ENCODE measurements at places on chromosomes 13 and 19.
A peak's percentile ranks its signal among the peaks of the same experiment; 100 is the strongest.

DNA sequence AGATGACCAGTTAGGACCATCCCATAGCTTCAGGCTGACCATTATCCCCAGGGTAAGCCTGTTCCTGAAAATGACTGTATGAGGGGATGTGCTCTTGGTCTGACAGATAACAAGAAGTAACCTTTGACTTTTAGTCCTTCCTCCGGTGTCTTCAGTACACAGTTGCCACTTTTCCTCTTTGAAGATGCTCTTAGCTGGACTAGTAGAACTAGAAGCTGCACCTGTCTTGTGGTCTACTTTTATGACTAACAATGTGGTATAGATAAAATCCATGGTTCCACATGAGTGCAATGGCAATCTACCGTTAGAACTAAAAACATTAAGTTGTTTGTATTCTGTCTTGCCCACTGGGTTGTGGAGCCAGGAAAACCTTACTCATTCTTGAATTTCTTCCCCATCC, 5.9 kb upstream of the RUBCNL start:
- DNase-seq: no peak

DNA sequence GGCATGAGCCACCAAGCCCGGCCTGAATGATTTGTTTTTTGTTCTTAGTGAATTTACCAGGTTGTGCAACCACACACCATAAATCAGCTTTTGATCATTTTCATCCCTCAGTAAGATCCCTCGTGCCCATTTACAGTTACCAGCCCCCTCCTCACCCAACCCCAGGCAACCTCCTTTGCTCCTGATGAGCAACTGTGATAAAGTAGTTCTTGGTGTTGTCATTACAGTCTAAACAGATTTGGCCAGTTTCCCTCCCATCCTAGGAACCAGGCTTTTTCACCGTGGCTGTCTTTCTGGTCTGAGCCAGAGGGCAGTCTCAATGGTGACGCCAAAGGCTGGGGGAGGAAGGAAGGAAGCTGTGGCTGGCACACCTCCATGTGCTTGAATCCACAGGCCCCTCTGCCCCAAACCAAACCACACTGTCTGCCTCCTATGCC, 61.2 kb upstream of the WDFY2 start:
- DNase-seq: no peak

- DNase-seq: no peak
These were observed 184.7 kb downstream of the LACC1 start for GRCh38 chr13:44064357-44064756.

GRCh38 chr13:77691871-77692270, 5.6 kb upstream of the SLAIN1 start:
- DNase-seq: no peak

DNA sequence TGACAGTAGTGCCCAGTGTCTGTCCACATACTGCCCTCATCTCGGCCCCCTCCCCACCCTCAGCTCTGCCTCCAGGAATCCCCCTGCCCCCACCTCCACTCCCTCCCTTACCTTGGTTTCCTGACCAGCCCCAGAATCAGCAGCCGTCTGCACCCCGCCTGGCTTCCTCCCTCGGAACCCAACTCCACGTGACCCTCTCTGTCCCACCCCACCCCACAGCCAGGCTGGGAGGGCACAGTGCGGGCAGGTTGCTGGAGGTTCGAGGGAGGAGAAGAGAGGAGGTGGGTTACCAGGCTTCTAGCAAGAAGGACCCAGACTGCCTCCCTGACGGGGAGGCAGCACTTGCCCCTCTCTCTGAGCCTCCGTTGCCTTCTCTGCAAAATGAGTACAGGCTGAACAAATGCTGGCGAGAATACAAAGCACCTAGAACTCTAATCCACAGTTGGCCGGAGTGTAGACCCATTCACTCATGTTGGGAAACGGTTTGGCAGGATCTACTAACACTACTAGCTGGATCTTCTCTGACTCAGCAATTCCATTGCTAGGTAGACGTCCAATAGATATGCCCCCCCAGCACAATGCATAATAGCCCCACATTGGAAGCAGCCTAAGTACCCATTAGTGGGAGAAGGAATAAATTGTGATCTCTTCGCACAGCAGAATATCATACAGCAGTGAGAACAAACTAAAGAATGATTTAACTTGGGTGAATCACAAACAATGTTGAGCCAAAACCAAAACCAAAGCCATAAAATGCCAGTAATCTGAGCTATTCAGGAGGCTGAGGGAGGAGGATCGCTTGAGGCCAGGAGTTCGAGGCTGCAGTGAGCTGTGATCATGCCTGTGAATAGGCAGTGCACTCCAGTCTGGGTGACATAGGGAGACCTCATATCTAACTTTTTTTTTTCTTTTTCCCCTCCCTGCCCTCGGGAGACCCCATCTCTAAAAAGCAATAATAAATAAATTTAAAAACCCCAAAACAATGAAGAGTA, at the start of gene RASAL3:
Gene RASAL3, minus strand, starts transcription at position 151 of the 992 bp plus-strand sequence. CDS start 186 bp downstream, outside the sequence.
- peak; percentile 33 for DNase-seq

GRCh38 chr13:33202644-33203169, 82.8 kb downstream of the STARD13 start:
- DNase-seq: no peak

DNA sequence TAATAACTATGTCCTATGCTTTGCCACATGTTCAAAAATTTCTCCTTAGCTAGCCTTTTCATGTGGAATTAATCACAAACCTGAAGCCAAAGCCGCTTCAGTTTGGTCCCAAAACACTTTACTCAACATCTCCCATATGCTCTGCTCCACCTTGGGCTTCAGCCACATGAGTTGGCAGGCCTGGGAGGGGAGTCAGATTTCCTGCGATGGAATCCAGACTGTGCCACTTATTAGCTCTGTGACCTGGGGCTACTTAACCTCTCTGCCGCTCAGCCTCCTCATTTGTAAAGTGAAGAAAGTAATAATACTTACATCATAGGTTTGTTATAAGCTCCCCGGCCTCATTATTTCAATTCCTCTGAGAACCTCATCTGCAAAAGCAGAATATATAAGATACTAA, 272.0 kb downstream of the LMO7 start:
- DNase-seq: no peak

GRCh38 chr19:12748489-12748888, 3.1 kb upstream of the BEST2 start:
- DNase-seq: no peak

DNA sequence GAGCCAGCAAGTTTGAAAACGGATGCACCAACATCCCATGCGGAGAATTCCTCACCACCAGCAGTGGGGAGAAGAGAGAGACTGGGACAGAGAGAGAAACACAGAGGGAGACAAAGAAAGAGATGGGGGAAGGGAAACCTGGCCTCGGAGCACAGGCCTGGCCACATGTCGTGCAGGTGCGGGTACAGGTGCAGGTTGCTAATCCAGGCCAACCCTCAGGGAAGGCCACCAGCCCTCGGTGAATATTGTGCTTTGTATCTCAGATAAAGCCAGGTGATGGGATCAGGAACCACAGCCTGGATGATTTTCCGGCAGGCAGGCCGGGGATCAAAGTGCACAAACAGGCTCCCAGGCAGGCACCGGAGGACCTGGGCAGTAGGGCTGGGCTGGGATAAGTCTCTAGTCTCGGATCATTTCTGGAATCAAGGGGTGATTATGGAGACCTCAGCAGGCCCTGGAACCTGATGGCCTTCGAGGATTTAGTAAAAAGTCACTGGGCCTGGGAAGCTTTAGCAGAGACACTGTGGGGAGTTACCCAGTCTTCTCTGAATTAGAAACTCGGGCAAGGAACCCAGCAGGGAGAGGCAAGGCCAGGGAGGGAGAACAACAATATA, 3.7 kb downstream of the GAS6 start:
- DNase-seq: no peak

- DNase-seq: no peak
These were observed 9.4 kb upstream of the CYP4F22 start for GRCh38 chr19:15498910-15499309.

DNA sequence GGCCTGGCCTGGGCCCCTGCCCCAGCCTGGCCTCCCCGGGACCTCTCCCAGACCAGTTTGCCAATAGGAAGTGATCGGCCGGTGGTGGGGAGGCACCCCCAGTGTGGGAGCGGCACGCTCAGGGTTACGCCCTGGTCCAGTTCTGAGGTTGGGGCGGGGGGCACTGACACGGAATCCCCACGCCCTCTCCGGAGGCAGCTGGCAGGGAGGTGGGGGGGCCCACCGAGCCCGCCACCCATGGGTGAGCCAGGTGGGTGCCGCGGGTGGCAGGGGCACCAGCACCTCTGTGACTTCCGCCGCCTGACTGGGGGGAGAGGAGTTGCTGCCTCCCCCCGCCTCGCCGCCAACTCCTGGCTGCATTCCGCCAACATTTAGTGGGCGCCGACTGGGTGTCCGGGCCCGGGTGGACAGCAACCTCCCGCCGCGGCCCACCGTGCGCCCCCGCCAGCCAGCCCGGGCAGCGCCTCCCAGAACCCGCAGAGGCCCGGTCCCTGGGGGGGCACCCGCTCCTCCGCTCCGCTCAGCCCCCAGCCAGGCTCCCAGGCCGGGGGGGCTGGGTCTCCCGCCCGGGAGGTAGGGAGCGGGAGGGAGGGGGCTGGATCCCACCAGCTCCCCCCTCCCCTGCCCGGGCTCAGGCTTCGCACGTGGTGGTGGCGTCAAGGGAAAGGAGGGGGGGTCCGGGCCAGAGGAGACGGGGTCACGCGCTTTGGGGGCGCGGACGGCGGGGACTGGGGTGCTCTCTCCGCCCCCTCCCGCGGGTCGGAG, 2.0 kb downstream of the ZBTB7A start:
- no peak for DNase-seq

- DNase-seq: no peak
These were observed 219.7 kb upstream of the SPRY2 start for GRCh38 chr13:80560609-80561008.

DNA sequence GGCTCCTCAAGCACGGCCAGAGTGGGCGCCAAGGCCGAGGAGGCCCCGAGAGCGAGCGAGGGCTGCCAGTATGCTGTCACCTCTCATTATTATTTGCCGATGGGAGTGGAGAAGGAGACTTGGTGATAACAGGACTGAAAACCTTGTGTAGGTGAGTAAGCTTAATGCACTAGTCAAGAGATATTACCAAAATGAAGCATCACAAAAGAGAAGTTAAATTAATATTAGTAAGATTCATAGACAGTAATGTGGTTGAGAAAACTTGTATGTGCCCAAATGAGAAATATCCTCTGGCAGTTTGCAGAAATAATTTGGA, 204.5 kb upstream of the SLITRK1 start:
- no peak for DNase-seq

GRCh38 chr13:44920013-44920412, 69.3 kb downstream of the NUFIP1 start:
- no peak for DNase-seq

Measured in stimulated activated CD4-positive, alpha-beta T cell treated with anti-CD3 and anti-CD28 coated beads, Interleukin-1b, Interleukin-23, amount 100 ng/mL, for 1 hour (primary cell).